ENCODE measurements at places on chromosomes 4 and X.
A peak's percentile ranks its signal among the peaks of the same experiment; 100 is the strongest.

DNA sequence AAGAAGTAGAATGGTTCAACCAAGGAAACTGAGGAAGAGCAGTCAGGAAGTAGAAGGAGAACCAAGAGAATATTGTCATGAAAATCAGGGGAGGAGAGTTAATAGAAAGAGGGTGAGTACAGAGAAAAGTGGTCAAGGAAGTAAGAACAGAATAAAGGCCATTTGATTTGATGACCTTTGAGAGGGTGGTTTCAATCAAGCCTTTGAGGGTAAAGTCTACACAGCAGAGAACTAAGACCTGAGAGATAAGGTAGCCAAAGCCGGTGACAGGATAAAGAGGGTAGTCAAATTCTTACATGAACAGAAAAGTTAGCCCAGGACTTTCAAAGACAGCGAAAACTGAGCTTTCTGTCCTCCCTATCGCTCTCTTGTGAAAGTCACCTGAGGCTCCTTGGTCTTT is 34.6 kb upstream of the FGF16 start:
- no peak for DNase-seq

DNA sequence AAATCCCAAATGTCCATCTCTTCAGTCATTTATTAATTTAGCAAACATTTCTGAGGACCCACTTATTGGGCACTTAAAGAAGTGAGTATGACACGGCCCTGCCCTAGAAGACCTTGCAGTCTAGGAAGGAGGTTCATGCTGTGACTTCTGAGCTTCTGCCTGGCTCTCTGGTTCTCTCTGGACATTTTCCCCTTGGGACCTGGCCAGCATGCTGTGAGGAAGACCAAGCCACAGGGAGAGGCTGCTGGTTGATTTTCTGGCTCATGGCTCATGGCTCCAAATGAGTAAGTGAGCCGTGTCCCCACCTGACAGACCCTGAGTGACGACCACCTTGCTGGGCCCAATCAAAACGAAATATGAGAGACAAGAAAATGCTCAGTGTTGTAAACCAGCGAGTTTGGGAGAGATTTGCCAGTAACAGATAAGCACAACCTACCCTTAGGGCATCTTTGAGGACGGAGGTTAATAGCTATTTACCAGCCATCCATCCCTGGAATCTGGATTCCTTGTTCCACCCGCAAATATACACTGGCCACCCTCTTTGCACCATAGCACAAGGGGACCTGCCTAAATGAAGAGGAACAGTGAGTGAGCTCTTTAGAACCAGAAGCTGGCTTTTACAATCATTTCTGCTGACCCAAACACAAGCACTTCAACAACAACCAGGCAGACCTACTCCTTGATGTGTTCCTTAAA is 876 bp downstream of the MPP1 start:
- no peak for DNase-seq

DNA sequence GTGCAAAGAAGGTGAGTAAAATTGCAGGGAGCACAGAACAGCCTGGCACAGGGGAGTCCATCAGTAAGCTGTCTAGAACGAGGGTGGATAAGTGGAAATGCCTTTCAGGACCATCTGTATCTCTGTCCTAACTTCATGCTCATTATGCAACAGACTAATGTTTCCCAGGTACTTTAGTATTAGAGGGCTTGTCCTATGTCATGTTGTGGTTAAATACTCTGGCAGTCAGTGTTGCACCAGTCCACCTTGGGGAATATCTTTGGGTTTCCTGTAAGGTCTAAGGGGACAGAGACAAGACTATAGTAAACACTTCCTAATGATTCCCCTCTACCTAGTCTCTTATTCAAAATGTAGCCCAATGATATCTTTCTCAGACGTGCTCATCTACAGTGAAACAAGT is 21.3 kb downstream of the NOCT start:
- no peak for DNase-seq

DNA sequence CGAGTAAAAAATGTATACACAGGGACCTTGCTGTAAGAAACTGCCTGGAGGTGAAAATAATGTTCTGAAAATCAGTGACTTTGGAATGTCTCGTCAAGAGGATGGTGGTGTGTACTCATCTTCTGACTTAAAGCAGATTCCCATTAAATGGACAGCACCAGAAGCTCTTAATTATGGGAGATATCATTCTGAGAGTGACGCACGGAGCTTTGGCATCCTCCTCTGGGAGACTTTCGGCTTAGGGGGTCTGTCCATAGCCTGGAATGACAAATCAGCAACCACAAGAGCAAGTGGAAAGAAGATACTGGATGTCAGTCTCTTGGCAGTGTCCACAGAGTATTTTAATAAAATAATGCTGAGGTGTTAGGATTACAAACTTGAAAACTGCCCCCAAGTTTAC is 129.4 kb downstream of the THOC2 start:
- no peak for DNase-seq

GRCh38 chr4:123784626-123785025 is 388.0 kb downstream of the SPRY1 start:
- no peak for DNase-seq

- no peak for DNase-seq
Observed at GRCh38 chr4:74258963-74259362, 49.3 kb upstream of the EPGN start.

DNA sequence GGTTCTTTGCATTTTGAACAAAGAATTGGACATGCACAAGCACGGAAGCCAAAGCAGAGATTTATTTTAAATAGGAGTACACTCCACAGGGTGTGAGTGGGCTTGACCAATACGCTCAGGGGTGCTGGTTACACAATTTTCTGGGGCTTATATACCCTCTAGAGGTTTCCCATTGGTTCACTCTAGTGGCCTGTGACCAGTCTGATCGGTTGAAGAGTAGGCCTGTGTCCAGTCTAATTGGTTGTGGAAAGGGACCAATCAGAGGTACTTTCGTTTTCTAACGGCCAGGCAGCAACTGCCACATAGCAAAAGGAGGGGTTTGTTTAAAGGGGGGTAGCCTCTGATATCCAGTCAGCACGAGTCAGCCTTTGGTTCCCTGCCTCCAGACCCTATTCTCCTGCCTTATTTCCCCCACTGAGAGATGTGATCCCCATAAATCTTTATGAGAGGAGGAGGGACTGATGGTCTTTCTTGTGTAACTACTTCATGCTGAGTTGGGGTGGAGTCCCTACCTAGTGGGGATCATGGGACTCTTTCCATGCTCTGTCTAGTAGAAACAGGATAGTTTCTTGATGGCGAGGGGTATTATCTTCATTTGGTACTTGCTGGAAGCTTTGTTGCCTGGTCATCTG is 11.3 kb upstream of the AREG start:
- DNase-seq = peak; percentile 69

DNA sequence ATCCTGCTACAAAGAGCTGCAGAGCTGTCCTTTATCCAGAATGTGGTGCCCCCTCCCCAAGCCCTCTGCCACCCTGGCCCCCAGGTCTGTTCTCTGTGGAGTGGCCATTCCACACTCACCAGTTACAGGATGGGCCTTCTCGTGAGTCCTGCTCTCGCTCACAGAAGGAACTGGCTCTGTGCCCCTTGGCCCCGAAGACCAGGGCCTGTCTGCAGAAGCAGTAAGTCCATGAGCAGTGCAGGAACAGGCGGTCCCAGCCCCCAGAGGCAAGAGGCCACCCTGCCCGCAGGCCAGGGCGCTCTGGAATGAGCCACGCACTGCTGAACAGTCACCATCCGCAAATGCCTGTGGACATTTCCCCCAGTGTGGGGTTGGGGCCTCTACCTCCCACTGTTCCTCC is 92.2 kb downstream of the DCTD start:
- DNase-seq = no peak

GRCh38 chr4:95910749-95911148 is 70.9 kb downstream of the PDHA2 start:
- DNase-seq = no peak

DNA sequence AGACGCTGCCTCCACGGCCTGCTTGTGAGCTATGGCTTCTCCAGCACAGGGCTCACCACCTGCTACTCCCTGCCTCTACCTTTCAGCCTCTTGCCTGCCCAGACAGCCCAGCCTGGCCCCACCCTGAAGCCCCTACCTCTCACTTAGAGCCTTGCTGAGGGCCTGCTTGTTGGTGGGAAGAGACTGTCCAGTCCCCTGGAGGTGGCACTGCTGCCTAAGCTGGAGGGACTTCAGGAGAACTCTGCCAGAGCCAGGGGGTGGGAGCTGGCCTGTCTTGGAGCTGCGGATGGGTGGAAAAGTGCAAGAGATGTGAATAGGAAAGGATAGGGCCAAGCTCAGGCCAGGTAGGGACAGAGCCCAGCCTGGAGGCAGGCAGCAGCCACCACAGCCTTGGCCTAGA is 2.7 kb upstream of the ZNF185 start:
- DNase-seq = no peak

DNA sequence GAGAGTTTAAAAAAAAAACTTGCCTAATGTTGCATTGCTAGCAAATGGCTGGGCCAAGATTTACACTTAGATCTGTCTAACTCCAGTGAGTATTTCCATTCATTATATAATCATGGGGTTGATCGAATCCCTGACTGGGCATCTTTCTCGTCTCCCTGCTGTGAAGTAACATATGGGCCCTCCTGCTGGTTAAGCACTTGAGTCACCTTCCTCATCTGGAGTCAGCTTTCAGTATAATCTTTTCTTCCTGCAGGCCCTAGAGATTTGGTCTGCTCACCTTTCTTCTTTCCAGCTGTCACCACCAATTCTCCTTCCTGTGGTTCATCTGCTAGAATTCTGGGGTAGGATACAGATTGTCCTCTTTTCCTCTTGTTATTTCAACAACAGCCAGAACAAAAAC is 41.6 kb downstream of the TIGD2 start:
- no peak for DNase-seq

- no peak for DNase-seq
Observed at GRCh38 chrX:11530621-11531020, 135.1 kb downstream of the ARHGAP6 start.

- DNase-seq = no peak
Observed at GRCh38 chr4:157121401-157121800, 45.5 kb downstream of the GLRB start.

DNA sequence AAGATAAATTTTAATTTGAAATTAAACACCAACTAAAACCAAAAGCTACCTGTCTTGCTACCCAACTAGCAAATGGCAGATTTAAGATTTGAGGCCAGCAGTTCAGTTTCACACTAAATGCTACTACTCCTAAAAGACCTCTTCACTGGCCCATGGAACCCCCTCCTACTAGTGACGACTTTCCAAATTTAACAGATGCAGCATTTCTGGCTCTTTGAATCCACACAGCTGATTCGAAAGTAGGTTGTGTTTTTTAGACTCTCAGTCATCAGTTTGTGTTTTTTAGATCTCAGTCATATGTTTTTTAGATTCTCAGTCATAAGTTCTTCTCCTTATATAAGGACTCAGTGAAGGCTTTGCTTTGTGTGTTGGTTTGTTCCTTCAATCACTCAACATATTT is 11.1 kb upstream of the CC2D2A start:
- no peak for DNase-seq

DNA sequence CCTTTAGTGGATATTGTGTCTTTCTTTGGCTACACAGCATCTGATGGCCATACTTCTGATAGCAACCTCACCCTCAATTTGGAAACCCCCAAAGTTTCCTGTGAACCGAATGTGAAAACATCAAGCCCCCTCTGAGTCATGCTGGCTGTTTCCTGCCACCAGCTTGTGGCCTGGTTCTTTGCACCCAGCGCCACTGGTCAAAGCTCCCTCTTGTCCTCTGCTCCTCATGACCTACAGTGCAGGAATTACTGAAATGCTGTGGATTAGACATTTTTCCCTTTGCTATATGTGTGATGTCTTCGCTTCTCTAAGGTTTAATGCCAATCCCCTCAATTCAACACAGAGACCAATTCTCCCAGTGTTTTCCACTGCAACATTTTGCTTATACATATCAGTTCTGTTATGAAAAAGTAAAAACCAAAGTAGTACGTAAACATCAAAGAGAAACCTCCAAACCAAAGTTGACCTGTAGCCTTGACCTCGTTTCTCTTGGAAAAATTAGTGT is 224.0 kb upstream of the TENM3 start:
- DNase-seq = no peak

Data from HepG2 (cell line).